ENCODE measurements at places on chromosomes 5 and 9.

- no peak for DNase-seq
These were observed 777 bp downstream of the GPSM1 start for GRCh38 chr9:136328011-136328621.

DNA sequence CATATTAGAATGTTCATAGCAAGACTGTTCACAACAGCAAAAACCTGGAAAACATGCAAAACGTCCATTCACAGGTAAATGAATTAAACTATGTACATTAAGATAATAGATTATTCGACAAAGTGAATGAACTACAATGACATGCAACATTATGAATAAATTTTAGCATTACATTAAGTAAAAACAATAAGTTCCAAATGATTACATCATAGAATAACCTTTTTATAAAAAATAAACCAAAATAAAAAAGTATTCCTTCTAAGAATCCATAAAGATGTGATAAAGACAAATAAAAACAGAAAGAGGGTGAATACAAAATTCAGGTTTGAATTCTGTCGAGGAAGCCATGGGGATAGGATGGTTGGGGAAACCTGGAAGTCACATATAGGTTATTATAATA lies 57.3 kb downstream of the STRBP start:
- DNase-seq, result no peak

GRCh38 chr5:79859588-79859987 lies 131.5 kb downstream of the MTX3 start:
- no peak for DNase-seq

DNA sequence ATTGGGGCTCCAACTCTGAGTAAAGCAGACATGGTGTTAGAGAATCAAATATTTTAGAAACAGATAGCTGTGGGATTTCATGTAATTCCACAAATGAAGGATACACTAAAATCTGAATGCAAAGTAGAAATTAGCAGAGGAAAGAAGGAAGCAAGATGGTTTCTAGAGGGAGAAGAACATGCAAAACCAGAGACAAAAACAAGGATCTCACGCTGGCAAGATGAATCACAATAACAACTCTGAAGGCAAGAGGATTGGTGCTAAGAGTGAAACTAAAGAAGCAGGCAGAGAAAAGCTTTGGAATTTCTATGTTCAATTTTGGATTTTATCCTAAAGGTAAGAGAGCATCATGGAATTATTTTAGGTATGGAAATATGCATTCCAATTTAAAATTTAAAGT lies 857.2 kb upstream of the COX7C start:
- DNase-seq, result no peak

DNA sequence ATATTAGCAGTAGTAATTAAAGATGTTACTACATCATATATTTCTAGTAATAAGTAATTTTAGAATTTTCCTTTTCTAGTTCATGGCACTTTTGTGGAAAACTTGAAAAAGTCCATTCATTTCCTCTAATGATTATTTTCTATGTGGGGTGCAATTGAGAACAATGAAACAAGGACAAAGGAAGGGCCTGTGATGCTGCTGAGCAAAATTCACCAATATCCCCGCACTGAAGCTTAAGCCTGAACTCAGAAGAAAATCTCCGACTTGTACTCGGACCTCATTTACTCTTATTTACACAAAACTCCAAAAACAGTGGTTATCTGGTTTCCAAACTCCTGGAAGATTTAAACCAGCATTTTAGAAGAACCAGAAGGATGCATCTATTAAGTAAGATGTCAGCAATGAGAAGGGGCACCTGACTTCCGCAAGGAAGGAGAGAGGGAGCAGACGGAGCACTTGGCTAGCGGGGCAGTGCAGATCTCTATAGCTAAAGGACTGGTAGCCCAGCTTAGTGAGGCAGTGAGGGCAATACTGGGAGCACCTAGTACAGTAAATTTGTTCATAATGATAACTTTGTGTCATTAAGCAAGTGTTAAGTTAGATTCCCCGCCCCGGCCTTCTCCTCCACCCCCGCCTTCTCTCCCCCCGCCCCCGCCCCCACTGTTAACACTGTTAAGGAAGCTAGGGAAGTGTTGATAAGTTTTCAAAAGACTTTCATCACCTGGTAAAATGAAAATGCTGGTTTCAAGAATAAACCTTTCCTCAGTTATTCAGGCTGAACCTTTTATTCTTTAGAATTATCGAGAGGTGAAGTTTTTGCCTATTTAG lies 123.3 kb downstream of the ZSWIM6 start:
- no peak for DNase-seq

GRCh38 chr5:12690361-12690760 lies 786.1 kb upstream of the CTNND2 start:
- no peak for DNase-seq

DNA sequence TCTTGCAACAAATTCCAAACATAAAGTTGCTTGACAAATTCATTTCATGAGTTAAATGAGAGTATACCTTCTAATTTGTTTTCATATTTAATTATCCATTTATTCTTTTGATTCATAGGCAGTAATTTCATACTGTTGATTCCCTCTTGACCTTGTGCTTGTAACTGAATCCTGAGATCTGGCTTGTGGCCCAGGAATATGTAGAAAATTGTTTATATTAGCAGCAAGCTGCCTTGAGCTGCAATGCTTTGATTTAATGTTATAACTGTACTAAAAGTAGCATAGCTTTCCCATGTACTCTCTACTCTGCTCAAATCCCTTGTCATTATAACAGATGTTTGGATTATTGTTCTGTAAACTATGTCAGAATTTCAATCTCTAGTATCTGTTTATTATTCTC lies 780.7 kb downstream of the NR2F1-AS1 start:
- DNase-seq, result no peak

GRCh38 chr5:139862313-139862712 lies 66.7 kb downstream of the PSD2 start:
- no peak for DNase-seq

DNA sequence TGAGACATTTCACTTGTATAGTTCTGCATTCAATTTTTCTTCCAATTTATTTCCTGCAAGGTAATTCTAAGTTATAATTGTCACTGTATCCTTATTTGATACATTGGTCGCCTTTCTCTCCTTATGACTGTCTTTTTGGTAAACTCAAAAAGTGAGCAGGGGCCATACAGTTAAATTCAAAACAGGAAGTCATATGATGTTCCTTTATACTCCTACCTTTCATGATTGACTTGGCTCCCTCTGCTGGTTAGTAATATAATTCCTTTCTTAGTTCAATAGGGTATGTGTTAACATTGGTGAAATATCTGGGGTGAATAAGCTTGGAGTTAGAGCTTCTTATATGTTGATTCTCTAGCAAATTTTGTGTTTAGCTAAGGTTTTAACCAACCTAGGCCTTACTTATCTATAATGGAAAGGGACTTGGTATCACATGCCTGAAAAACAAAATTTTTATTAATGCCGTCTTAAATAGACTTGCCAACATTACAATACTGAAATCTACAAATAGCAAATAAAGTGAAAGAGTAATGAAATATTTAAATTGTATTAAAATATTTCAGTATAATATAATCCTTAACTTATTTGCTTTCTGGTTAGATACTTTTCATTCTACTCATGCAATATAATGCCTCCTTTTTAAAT lies 6.0 kb upstream of the NIPBL start:
- no peak for DNase-seq

GRCh38 chr9:89491694-89492093 lies 6.2 kb downstream of the SEMA4D start:
- no peak for DNase-seq

Measured in head of caudate nucleus (tissue), 42 donors.